Lower lobe of right lung (tissue), 2 donors: ENCODE measurements at places on chromosomes 3 and 15. TPM values are rescaled to one million over a fixed set of nuclear protein-coding genes. Genes with fewer than 3 reads are reported as not detected.

SH2D7 gene
- not detected for total RNA-seq

CNTN3 gene
- 1.9 TPM for total RNA-seq

DNA sequence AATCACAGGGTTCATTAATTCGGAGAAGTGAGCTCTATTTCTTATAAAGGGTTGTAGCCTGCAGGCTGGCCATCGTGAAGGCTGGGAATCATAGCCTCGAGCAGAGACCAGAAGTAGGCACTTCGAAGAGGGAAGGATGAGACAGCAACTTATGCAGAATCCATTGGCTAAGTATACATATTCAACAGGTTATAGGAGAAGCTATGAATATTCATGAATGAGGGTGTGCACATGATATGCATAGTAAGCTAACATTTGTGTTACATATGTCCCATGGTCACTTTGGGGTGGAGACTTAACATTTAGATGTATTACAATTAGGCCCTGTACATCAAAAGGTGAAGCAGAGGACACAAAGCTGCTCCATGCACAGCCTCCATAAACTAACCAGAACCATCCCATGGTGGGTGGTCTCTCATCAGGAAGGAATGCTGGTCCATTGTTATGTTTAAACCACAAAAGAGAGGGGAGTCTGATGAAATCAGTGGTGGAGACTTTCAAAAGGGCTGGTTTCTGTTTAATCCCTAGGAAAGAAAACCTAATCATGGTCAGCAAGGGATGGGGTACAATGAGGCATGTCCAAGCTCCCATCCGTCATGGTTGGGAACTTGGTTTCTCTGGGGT is 80.8 kb upstream of the FHIT start:
- H3K27ac ChIP-seq, result no peak overlapping the region
- no peak overlapping the region for H3K4me3 ChIP-seq
- H3K4me1 ChIP-seq, result no peaks in the 10 kb centered on the region
- H3K36me3 ChIP-seq, result no peaks in the 10 kb centered on the region
- DNase-seq, result no peak
- H3K27me3 ChIP-seq, result no peaks in the 10 kb centered on the region

- H3K36me3 ChIP-seq, result no peaks in the 10 kb centered on the region
- H3K4me3 ChIP-seq, result no peak overlapping the region
- H3K4me1 ChIP-seq, result no peaks in the 10 kb centered on the region
- H3K27me3 ChIP-seq, result no peaks in the 10 kb centered on the region
- no peak for DNase-seq
These were observed 33.1 kb downstream of the RNU5B-1 start for GRCh38 chr15:65337436-65338070.

GRCh38 chr3:45628746-45629145 is 34.2 kb downstream of the LIMD1 start:
- no peaks in the 10 kb centered on the region for H3K27me3 ChIP-seq
- H3K36me3 ChIP-seq, result no peaks in the 10 kb centered on the region
- H3K4me3 ChIP-seq, result no peak overlapping the region
- peaks cover 29% of the 10 kb centered on the region for H3K4me1 ChIP-seq

DNA sequence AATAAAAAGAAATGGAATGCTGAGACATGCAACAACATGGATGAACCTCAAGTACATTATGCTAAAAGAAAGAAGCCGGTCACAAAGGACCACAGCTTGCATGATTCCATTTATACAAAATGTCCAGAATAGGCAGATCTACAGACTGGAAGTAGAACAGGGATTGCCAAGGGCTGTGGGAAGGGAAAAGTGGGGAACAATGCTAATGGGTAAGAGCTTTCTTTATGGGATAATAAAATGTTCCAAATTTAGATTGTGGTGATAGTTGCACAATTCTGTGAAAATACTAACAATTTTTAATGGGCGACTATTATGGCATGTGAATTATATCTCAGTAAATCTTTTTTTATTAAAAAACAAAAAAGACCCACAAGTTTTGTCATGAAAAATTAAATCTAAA is 106.2 kb downstream of the TMCO5A start:
- no peak overlapping the region for H3K4me3 ChIP-seq
- H3K4me1 ChIP-seq, result peaks cover 17% of the 10 kb centered on the region
- no peaks in the 10 kb centered on the region for H3K36me3 ChIP-seq
- DNase-seq, result no peak

GTF2E1 gene
- total RNA-seq, result 18.5 TPM
